ENCODE measurements at places on chromosomes 12 and 14. TPM values are rescaled to one million over a fixed set of nuclear protein-coding genes. Genes with fewer than 3 reads are reported as not detected.

Gene PIWIL1
- total RNA-seq, result not detected

Gene ABCD2
- 0.05 TPM for total RNA-seq

Gene AQP6
- total RNA-seq, result 0.21 TPM

DNA sequence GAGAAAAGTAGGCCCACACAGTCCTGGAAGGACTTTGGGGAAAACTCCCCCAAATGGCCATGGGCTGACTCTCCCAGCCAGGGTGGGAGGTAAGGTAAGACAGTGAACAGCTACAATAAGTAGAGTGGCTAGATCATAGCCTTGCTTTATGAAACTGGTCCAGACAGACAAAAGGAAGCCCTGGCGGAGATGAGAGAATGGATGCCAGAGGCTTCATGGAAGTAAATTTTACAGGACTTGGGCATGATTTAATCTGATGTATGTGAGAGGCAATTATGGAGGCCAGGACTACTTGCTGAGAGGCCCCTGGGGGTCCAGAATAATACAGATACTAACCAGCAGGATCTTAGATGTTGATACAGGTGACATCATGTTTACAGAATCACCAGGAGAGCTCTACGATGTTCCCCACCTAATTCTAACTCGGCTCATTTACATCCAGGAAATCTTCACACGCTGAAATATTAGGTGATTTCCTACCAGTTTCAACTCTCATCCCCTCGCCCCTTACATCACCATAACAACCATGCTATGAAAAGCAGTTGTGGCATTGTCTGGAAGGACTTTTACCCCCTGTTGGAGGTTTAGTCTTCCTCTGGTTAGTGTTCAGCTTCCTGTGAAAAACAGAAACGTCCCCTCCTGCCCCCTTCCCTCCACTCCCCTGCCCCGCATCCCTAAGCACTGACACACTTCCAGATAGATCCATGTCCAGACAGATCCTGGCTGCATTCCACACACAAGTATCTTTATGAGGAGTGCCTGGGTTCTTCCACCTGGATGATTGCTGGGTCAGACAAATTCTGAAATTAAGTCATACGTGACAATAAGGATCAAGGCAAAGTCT, 39.5 kb upstream of the NT5DC3 start:
- H3K36me3 ChIP-seq, result no peaks in the 10 kb centered on the region
- no peaks in the 10 kb centered on the region for H3K27me3 ChIP-seq
- DNase-seq, result no peak
- H3K27ac ChIP-seq, result no peak overlapping the region

- H3K36me3 ChIP-seq, result no peaks in the 10 kb centered on the region
- peaks cover 15% of the 10 kb centered on the region for H3K4me1 ChIP-seq
- no peak overlapping the region for H3K27ac ChIP-seq
- no peak overlapping the region for H3K4me3 ChIP-seq
- H3K27me3 ChIP-seq, result no peaks in the 10 kb centered on the region
Observed at GRCh38 chr12:15165012-15165659, 56.1 kb downstream of the RERG start.

Data from WTC11 (cell line).